Islet precursor cell (in vitro differentiated cells): ENCODE measurements at places on chromosomes 13 and 19.
A peak's percentile ranks its signal among the peaks of the same experiment; 100 is the strongest.

DNA sequence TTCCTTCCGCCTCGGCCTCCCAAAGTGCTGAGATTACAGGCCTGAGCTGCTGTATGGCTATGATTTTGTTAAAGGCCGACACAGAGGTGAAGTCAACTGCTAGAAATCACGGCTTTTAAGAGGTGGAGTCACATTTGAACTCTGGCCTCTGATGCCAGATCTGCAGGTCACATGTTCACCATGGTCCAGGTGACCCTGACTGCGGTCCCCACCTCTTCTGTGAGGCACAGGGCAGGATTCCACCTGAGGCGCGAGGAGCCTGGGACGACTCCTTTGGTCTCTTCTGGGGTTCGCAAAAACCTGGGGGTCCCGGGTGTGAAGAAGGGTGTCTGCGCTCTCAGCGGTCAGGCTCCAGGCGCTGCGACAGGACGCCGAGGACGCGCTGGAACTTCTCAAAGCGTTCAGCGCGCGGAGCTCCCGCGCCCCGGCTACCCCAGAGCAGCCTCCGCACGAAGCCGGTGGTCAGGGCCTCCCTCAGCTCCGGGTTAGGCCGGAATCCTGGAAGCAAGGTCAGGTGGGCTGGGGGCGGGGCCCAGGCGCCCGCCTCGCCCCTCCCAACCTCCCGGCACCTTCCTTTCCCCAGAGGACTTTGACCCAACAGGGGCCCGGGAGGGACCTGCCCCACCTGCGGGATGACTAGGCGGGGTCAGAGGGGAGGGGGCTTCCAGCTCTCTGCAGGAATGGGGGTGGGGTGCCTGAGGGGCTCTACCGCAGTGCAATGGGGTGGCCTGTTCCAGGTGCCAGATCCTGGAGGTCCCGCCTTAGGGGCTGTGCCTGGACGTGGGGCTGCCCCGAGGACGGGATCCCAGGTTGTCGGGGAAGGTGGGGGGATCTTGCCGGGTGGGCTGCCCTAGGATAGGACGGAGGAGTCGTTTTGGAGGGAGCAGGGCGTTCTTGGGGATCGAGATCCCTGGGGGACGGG lies 13.0 kb downstream of the TRIP10 start:
- peak; percentile 85 for DNase-seq

GRCh38 chr13:90613076-90613795 lies 734.3 kb upstream of the MIR17HG start:
- DNase-seq = no peak

DNA sequence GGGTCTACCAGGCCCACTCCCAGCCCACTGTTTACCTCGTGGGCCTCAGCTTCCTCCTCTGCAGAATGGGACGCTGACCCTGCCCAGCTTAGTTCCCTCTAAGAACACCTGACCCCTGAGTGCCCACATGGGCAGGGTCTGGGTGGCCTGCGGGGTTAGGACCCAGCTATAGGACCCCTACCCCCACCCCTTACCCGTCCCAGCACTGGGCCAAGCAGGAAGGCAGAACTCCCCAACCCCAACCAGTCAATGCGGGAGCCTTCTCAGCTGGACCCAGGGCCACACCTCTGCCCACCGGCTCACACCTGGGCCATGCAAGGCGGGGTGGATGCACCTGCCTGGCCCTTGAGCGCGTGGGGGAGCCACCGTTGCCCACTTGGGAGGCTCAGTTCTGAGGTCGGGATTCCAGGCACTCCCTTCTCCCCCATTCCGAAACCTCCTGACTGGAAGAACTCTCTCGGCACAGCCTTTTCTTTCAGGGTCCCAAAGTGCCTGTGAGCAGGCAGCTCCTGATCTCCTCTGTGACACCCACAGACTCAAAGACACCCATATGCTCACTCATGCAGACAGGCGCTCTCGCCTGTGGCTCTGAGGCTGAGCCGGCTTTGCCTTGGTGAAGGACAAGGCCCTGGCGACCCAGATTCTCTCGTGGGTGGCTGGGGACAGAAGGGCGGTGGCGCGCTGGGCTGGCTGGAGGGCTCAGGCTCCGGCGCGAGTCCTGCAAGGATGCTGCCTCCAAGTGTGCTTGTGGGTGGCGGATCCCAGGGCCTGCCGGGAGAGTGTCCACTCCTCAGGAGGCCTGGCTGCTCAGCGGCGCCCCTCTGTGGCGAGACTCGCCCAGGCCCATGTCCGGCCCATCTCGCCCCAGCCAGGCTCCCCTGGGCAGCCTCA lies 27.9 kb upstream of the PARP4 start:
- peak; percentile 82 for DNase-seq

- no peak for DNase-seq
These were observed 73.7 kb downstream of the SGCG start for GRCh38 chr13:23254506-23254905.

DNA sequence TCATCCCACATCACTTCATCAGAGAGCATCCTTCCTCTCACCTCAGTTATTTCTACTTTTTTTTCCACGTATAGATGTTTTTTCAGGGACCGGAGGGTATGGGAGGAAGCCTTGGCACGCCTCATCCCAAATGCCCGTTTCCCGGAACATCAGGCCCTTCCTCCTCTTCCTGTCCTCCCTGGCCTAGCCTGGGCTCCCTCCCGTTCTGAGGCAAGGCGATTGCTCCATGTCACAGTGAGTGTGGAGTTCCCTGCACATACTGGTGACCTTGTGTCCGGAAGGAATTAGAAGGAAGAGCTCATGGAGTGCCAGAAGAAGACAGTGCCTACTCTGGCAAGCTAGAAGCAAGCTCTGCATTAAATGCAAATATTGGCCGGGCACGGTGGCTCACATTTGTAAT lies 1.1 kb upstream of the ZNF627 start:
- DNase-seq = no peak

DNA sequence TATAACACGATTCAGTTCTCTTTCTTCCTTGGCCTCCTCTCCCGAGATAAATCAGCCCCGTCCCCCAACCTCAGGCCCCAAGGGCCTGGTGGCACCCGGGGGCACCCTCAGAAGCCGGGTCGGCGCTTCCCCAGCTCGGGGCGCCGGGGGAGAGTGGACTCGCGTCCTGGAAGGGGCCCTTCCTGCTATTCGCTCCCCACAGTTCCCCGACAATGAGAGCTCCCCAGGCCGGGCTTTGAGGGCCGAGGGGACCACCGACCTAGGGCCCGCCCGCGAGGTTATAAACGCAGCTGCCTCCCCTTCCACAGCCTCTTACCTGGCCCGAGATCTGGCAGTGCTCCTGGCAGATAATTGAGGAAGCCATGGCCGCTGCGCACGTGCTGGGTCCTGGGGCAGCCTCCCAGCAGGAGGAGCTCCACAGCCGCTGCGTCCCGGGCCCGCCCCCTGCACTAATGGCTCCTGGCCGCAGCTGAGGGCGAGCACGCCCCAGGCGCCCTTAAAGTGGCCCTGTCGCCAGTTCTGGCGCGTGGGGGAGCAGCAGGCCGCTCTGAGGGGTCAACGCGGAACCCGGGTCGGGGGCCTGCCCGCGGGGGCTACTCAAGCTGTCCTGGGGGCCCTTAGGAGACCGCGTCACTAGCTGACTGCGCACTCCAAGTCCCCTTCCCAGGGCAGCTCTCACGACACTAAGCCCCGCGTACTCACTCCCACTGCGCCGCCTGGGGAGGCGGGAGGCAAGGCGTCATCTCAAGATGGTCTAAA lies at the start of gene SOHLH2:
Gene SOHLH2, minus strand, starts transcription at position 394 of the 759 bp plus-strand sequence. Its CDS starts 30 bp downstream, at position 364.
- DNase-seq = no peak
